Activated gamma-delta T cell treated with anti-CD3 and anti-CD28 coated beads, Interleukin-2, amount 50 U/mL, for 16 hours (primary cell): ENCODE measurements at places on chromosomes 16 and 17.

DNA sequence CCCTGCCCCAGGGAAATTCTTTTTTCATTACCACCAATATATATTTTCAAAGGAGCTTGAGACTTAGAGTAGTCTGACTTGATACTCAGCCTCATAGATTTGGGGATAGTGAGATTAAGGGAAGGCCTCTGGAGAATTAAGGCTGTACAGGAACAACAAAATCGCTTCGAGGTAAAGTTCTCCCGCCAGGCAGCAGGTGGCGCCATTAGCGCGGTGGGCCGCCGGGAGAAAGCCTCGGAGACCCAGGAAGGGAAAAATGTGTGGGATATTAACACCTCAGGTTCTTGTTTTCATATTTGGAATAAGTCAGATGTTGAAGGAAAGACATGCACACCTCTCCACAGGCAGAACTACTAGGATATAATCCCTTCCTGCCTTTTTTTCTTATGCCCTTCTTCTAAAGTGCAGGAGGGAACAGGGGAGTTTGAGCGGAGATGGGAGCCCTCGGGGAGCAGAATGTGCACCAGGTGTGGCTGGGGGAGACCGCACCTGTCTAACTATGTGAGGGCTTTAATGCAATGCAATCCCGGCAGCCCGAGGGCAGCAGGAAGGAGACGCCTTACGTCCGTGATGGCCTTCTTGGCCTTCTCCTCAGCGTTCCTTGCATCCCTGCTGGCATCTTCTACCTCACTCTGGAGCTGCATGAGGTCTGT lies 25.9 kb downstream of the MYH3 start:
- DNase-seq = no peak

- no peak for DNase-seq
These were observed 8.9 kb upstream of the LGALS9 start for GRCh38 chr17:27621942-27622559.

DNA sequence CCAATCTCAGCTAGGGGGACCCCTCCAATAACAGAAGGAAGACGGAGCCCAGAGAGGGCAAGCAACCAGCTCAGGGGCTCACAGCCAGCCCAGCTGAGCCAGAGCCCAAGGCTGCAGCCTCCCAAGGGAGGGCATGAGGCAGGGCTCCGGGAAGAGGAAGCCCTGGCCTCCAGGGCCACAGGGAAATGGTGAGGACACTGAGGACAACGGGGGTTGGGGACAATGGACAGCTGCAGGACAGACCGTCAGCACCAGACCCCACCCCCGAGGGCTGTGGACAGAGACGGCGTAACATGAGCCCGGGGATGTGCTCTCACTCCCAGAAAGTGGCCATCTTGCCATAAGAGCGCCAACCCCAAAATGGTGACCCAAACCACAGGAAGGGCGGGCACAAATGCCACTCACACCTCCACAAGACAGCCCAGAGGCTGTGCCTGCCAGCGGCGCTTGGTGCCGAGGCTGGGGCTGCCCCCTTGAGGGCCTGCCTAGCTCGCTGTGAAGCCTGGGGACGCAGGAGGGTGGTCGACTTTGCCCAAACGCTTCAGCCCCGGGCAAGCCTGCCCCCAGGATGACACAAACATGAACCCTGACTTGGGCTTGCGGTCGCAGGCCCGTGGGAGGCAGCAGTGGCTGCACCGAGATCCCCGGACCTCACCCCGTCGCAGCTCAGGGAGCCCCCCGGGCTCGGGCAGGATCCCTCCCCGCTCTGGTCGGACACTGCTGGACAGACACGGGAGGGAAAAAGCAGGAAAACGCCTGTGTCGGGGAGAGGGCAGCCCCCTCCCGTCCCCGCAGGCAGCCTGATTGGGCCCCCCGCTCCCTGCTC lies 10.5 kb downstream of the PIMREG start:
- DNase-seq = no peak

DNA sequence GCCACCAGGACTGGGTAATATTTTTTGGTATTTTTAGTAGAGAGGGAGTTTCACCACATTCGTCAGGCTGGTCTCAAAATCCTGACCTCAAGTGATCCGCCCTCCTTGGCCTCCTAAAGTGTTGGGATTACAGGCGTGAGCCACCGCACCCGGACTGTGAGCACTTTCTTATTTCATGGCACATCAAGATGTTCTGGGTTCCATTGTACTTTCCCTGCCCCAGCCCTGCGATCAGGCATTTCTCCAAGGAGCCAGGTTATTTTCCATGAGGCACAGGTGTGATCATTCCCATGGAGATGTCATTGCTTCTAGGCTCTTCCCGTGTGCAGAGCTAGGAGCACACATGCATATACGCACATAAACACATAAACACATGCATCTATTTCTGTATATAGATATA lies 2.6 kb upstream of the ANKRD40CL start:
- DNase-seq = no peak

- DNase-seq = no peak
These were observed 92.3 kb downstream of the VPS53 start for GRCh38 chr17:622356-622755.

GRCh38 chr16:19108409-19109287 lies 5.1 kb upstream of the ITPRIPL2 start:
- no peak for DNase-seq

GRCh38 chr17:22242472-22242871 lies 550.1 kb downstream of the KCNJ18 start:
- DNase-seq = no peak

GRCh38 chr16:4377573-4378154 lies 6.0 kb downstream of the VASN start:
- no peak for DNase-seq

DNA sequence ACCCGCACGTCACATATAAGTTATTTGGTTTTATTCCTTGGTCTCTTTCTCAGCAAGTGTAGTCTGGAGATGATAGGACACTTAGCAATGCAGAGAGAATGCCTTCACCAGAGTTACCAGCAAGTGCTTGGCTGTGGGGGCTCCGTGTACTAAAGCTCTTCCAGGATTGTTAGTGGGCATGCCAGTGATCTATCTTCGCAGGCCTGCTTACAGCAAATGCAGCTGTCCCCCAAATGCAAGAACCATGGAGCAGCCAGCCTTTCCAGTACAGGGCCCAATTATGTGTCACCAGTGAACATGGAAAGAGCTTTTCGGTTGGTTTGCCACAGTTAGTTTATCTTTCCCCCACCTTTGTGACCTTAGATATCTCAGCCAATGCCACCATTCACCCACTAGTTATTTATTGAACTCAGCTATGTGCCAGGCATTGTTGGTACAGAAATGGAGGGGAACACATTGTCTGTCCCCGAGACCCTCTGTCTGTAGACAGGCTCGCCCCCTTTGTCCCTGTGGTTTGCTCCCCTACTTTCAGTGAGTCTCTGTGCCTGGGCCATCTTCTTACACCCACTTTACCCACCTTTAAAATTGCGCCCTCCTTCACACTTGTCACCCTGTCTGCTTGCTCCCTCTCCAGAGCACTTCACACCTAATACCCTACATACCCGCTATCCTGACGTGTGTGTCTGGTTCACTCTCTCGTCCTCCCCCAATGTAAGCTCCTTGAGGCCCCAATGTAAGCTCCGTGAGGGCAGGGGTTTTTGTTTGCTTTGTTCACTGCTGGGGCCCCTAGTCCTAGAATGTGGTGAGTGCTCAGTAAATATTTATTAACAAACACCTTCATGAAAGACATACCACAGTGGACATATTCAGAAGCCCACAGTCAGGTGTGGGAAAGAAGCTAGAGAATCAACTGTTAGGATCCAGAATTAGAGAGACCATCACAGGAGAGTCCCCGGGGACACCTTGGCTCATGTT lies 13.3 kb downstream of the USP10 start:
- no peak for DNase-seq

DNA sequence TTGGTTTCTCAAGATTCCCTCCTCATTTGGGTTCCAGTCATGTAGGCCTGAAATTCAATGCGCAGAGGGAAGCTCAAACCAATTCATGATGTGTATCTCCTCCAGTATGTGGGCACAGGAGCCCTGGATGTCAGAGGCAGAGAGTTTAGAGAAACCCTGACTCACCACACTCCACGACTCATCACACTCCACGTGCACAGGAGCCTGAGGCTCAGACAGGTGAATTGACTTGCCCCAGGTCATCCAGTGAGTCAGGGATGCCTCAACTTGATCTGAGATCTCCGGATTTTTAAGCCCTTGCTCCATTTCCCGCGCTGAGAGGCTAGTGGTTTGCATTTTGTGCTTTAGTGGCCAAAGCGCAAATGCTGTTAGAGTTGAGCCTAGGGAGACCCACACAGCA lies 183.9 kb downstream of the HAPSTR1 start:
- DNase-seq = no peak
